RPMI8226 (cell line): ENCODE measurements at places on chromosomes 16 and 17.

DNA sequence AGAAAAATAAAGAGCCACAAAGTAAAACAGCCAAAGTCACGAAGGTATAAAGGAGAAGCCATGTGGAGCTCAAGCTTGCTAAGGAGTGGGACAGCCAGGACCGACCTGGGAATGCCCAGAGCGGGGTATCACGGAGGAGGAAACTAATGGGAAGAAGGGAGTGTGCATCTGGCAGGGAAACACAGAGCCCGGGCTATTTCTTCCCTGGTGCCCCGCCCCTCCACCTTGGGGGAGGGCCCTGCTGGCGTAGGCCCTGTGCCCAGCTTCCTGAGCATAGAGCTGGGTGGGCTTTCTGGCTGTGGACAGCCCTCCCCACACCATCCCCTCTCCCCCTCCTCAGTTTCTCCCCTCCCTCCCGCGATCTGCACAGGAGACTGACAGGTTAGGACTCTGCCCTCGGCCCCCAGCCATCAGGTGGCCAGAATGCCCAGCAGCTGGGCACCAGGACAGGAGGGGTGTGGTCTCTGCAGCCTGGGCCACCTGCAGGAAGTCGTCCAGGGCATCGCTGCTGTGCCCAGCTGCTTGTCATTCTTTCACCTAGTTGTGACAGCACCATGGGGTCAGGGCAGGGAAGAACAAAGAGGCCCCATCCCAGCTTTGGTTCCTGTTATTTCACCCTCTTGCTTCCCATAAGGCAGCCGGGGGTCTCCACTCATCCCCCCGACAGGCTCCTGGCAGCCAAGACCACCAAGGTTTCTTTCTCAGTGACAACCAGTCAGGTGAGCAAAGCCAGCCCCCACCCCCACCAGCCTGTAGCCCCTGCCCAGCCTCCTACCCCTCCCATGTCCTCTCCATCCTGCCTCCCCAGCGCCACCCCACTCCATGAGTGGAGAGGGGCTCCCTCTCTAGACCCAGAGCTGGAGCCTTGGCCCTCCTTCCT, 7.1 kb upstream of the DCAF7 start:
- DNase-seq: peak; percentile 38

- DNase-seq: peak; percentile 27
Measured at GRCh38 chr16:17312094-17312710, 158.6 kb downstream of the XYLT1 start.

DNA sequence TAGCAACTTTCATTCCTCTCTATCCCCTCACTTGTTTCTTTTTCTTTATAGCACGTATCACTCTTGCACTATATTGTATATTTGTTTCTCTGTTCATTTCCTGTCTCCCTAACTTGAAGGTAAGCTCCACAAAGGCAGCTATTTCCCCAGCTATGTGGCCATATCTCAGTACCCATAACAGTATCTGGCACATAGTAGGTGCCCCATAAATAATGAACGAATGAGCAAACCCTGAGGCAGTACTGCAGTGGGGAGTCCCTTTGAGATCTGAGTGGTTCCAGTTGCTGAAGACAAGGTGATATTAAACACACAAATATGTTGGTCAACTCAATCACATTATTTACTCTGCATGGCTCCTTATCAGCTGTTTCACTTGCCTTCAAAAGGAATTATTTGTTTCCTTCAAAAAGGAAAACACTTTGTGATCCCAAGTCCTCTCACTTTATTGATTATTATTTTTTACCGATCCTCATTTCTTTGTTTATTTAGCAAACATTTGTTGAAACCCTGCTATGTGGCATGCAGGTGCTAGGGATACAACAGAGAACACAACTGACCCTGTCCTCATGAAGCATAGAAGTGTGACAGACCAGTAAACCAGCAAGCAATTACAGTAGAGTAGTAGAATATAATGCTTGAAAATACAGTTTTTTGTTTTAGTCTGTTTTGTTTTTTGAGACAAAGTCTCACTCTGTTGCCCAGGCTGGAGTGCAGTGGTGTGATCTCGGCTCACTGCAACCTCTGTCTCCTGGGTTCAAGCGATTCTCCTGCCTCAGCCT, 5.7 kb upstream of the ADAP2 start:
- no peak for DNase-seq

- no peak for DNase-seq
Measured at GRCh38 chr17:72765368-72766153, 326.9 kb downstream of the SLC39A11 start.

- no peak for DNase-seq
Measured at GRCh38 chr17:82173351-82174041, 39.1 kb downstream of the CCDC57 start.

DNA sequence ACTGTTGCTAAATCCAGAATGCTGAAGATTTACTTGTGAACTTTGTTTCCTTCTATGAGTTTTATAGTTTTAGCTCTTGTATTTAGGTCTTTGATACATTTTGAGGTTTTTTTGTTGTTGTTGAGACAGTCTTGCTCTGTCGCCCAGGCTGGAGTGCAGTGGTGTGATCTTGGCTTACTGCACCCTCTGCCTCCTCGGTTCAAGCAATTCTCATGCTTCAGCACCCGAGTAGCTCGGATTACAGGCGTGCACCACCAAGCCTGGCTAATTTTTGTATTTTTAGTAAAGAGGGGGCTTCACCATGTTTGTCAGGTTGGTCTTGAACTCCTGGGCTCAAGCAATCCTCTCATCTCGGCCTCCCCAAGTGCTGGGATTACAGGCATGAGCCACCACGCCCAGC, 14.4 kb downstream of the TENT4B start:
- DNase-seq: no peak

GRCh38 chr16:1327619-1327947, 5.9 kb upstream of the BAIAP3 start:
- DNase-seq: no peak

DNA sequence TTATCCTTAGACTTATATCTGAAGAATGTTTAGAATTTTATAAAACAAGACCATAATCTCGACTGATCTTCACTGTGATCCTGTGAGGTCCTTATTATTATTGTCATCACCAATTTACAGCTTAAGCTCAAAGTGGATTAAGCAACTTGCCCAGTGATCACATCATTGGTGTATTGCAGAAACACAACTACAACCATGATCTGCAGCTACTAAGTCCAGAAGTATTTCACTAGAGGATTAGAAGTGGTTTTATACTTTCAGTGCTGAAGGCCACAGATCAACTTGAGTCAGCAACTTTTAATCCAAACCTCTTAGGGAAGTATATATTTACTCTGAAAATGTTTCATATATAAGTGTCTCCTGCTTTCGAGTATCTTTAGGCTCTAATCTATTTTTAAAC, 624.3 kb upstream of the SOX9 start:
- DNase-seq: no peak

- no peak for DNase-seq
Measured at GRCh38 chr16:48546774-48547173, 63.2 kb downstream of the N4BP1 start.

- DNase-seq: no peak
Measured at GRCh38 chr17:44920565-44920940, 5.3 kb upstream of the GFAP start.

GRCh38 chr16:13070268-13070667, 168.9 kb downstream of the SHISA9 start:
- DNase-seq: peak; percentile 30
